HuH-7.5 (cell line): ENCODE measurements at places on chromosomes 6 and 20.

DNA sequence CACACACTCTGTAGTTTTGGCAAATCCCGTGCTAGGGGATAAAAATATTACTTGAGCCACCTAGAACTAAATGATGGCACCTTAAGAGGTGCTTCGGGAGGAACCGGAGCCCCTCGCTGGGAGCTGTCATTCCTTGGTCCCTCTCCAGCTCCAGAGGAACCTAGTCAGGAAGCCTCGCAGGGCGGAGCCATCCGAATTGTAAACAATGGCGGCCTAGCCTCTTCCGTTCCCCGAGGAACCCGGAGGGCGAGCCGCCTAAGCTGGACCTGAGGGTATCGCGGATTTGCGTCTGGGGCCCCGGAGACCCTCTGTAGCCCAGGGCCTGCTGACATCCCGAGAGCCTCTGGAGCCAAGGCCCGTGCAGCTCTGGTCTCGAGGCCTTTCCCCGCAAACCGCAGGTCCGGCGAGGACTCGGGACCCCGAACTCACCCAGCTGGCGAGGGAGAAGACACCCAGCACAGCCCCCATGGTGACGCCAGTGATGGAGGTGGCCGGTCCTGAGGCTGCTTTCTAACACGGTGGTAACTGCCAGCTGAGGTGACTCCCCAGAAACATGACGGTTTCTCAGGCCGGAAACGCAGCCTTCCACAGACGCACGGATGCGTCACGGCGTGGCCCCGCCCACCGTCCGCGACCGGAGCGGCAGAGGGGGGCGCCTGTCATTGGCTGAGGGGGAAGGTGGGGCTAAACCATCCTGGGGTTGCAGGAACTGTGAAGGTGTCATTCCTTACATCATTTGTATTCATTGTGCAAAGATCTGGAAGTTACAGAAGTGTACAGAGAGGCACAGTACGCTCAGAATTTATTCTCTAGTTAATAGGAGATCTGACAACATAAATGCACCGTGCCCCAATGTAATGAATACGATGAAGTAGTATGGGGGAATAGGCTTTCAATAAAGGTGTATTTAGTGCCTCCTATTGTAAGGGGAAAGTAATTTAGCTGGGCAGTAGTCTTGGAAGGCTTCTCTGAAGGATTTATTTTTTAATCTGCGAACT is at the start of gene SERINC3:
SERINC3 (minus strand) TSS at position 587 of the 998 bp plus-strand sequence; CDS start at position 468, 119 bp downstream.
- peak; percentile 94 for DNase-seq

DNA sequence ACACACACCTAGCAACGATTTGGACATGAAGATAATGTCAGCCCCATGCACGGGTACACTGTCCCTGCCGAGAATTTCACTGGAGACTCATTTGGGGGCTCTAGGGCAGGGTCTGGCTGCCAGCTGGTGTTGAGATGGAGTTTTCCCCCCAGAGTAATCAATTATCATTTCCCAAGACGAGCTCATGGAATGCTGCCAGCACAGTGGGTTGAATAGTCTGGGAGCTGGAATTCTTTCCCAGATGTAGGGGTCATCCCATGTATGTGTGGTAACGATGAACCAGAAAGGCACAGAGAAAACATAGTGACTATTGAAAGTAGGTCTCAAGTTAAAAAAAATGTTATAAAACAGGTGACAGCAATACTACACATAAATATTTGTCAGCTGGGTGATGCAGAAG is 579.9 kb downstream of the MAFB start:
- no peak for DNase-seq

DNA sequence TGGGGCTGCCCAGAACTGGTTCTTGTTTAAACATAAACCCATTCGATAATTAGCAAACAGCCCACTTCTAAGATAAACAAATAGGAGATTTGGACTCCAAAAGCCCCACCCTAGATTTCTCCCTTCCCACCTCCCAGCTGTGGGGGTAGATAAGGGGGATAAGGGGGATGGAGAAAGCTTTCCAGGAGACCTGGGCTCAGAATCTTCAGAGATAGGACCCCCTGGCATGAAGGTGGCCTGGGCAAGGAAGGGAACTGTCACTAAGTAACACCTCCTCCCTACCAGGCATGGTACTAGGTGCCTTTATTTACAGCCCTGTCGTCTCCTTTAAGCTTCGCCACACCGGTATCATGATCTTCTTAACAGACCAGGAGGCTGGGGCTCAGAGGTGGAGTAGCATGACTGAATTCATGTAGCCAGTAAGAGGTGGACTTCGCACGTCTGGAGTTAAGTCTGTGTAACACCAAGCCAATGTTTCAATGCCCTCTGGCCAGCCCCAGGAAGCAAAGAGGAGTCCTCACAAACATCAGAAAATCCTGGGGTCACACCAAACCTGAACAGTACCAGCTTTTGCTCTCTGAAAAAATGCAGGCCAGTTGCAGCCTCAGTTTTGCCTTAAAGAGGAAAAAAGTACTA is 4.6 kb downstream of the SDC4 start:
- peak; percentile 60 for DNase-seq

DNA sequence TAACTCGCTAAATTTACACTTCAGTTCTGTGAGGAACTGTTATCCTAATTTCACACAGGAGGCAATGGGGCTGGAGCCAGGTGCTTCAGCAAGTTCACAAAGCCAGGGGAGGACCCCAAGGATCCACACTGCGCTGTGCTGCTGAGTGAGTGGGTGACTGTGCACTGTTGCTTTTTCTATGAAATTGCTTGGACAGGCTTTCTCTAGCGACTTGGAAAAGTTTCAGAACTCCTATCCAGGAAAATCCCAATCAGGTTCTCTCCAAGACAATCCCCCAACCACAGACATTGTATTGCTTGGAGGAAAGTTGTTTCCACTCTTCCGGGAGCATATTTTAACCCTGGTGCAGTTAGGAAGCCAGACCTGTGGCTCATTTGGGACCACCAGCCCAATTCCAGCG is 175.9 kb upstream of the CST7 start:
- DNase-seq = no peak

GRCh38 chr6:97813889-97814567 is 531.0 kb upstream of the MMS22L start:
- no peak for DNase-seq

DNA sequence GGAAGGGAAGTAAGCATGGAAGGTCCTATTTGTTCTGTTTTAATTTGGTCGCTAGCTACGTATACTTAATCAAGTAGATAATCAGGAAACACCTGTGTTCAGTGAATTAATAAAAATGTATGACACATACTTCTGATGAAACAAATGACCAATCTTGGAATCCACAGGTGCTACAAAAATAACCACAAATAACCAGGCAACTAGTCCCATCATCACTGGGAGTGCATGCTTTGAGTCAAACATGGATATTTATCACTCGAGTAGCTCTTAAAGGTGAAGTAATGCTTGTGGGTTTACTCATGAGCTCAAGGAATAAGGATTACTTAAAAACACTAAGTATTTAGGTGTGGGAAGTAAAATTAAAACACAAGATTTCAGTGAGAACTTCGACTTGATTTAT is 285.6 kb upstream of the ID4 start:
- DNase-seq = no peak

- DNase-seq = no peak
These were observed 17.2 kb upstream of the DST start for GRCh38 chr6:56659721-56660380.

DNA sequence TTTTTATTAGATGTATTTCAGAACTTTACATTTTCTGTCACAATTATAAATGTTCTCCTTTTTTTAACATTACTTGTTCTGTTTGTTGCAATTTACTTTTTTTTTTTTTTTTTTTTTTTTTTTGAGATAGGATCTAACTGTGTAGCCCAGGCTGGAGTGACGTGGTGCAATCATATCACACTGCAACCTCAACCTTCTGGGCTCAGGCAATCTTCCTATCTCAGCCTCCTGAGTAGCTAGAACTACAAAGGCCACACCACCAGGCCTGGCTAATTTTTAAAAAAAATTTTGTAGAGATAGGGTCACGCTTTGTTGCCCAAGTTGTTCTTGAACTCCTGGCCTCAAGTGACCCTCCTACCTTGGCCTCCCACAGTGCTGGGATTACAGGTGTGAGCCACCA is 15.1 kb upstream of the MBOAT1 start:
- DNase-seq = no peak

DNA sequence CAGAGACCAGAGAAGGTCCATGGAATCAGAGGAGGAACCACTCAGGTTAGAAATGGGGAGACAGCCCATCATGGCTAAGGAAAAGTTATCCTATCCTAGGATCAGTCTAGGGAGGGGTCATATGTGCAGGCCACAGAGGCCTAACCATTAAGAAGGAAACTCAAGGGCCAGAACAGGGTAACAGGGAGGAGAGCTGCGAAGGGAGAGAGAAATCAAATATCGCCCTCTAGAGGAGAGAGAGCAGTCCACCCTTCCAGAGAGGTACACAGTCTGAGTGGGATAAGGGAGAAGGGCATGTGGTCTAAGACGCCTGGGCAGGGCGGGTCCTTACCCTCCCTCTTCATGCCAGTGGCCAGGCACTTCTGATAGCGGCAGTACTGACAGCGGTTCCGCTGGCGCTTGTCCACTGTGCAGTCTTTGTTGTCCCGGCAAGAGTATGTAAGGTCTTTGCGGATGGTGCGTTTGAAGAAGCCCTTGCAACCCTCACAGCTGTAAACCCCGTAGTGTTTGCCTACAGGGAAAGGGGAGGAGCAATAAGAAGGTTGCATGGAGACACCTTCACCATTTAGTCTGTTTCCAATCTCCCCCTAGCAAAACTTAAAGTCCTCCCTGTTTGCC is 2.9 kb downstream of the RXRB start:
- peak; percentile 72 for DNase-seq

DNA sequence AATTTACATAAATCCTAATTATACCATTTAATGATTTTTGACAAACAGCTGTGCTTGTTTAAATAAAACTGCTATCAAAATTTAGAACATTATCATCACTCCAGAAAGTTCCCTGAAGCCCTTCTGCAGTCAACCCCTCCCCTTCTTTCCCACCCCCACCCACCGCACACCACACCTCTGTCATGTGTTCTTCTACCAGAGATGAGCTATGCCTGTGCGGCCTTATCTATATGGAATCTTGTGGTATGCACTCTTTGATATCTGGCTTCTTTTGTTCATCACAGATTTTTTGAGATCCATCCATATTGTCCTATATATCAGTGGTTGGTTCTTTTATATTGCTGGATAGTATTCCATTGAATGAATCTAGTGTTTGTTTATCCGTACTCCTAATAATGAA is 7.2 kb downstream of the MYLIP start:
- no peak for DNase-seq

DNA sequence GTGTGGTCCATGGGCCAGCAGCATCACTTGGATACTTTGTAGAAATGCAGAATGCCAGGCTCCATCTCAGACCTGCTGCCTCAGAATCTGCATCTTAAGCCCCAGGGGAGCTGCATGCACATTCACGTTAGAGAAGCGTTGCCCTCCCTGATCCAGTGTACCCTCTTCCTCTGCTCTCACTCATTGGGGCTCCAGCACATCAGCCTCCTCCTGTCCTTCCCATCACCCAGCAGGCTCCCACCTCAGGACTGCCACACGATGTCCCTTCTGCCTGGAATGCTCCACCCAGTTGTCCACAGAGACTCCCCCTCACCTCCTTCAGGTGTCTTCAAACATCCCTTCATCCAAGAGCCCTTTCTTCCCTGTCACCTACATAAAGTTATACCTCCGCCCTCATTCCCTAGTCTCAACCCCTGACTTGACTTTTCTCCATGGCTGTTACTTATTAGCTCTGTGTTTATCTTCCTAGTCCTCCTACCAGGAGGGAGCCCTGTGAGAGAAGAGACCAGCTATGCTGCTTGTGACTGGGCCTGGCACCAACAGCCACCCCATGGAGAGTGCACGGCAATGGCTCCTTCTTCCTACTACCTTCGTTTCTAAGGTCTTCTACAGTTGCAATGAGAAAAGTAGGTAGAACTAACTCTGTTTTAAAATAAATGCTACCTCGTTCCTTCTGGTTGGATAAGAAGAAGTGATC is 3.3 kb upstream of the ACSS1 start:
- no peak for DNase-seq

- no peak for DNase-seq
These were observed 15.0 kb upstream of the IFNGR1 start for GRCh38 chr6:137233911-137234863.

DNA sequence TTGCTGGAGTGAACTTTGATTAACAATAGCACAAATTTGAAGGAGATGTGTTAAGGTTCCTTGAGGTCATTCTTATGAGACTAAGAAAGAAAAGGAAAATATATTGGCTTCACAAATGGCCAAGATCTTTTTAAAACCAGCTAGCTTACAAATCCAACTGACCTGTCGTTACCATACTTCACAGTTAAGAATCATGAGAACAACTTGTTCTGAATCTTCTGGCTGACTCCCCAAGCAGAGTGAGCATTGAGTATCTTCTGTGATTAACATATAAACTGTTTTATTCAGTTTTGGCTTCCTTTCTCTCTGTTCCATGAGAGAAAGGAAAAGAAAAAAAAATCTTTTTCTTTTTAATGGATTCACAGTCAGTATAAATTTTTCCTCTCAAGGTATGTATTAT is 277.1 kb downstream of the KHDC1L start:
- DNase-seq = no peak

DNA sequence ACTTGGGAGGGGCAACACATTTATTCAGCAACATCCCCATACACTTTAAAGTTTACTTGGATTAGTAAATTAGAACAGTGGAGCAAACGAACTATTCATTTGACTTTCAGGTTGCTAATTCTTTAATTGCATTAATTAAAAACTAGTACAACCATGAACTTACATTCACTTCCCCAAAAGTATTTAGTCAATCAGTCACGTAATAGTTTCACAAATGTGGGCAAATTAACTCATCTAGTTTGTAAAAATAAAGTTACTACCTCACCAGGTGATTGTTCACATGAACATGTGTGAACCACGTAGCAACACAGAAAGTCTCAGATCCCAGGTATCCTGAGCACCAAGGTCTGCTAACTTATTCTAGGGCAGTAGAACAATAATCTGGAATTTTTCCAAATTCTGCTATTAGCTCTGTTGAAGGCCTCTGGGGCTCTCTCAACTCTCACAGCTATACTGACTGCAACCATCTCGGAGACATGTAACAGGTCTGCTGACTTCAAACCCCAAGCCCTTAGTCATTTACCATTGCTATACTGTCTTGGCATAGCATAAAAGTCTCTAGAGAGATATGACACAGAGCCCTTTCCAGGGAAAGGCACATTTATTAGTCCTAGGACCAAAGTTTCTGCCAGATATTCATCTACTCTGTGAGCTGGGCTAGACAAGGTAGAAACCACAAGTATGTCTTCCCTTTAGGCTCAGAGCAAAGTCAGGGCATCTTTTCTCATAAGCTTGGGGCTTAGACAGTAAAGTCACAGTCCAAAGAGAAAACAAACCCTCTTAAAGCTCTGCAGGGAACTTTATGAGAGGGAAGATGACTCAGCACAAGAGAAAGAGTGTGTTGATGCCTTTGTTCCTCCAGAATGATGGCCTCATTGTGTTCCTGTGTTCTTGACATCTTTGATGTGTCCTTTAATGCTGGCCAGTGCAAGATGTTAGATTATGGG is 50.9 kb upstream of the CCDC28A start:
- no peak for DNase-seq

DNA sequence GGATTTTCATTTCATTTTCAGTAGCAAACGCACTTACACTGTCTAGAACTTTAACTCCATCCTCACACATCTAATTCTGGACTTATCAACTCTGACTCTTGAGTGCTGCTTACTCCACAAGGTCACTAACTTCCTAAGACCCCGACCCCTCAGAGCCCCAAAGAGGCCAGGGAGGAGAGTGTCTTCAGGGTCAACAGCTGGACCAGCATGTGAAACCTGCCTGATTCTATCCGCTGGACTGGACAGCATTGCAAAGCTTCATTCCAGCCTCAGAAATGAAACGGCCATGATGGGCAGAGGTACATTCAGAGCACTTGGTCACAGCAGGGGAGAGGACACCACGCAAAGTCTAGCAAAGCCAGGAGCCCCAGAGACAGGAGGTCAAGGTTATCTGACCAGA is 9.1 kb downstream of the RNASET2 start:
- DNase-seq = no peak
